ENCODE measurements at places on chromosomes 6 and 20. TPM values are rescaled to one million over a fixed set of nuclear protein-coding genes. Genes with fewer than 3 reads are reported as not detected.

PDE7B gene
- 6.9 TPM for polyA plus RNA-seq

SLC22A16 gene
- polyA plus RNA-seq: 0.32 TPM

C4B gene
- 16.6 TPM for polyA plus RNA-seq

TTK gene
- polyA plus RNA-seq: 12.1 TPM

MACROD2 gene
- polyA plus RNA-seq: 4.1 TPM

GSTA4 gene
- 66.8 TPM for polyA plus RNA-seq

DAAM2 gene
- polyA plus RNA-seq: 33.5 TPM

C20orf144 gene
- polyA plus RNA-seq: 0.08 TPM

CHRNA4 gene
- polyA plus RNA-seq: 1.5 TPM
